Neural crest cell (in vitro differentiated cells): ENCODE measurements at places on chromosomes 2 and 18.

GRCh38 chr2:85751627-85752026, 2.2 kb upstream of the ATOH8 start:
- DNase-seq = no peak

- no peak for DNase-seq
Observed at GRCh38 chr18:57855551-57855950, 52.4 kb upstream of the ATP8B1 start.

- no peak for DNase-seq
Observed at GRCh38 chr18:58369616-58370015, 259.3 kb downstream of the ALPK2 start.

DNA sequence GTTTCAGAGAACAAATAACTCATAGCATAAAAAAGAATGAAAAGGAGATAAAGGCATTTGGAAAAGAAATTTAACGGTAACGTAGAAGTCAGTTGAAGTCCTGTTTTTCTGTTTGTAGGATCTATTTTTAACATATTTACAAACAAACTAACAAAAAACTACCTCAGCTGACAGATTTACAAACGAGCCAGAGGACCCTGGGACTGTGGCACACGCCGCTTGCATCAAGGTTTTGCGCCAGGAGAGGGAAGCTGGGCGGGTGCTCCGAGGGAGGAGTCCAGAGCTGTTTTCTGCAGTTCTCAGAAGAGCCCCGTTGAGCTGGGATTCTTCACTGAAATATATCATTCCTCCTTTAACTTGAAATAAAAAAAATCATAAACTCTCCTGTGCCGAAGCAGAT, 13.6 kb upstream of the TMEM18 start:
- DNase-seq = no peak

- no peak for DNase-seq
Observed at GRCh38 chr2:25517701-25518100, 155.7 kb downstream of the DTNB start.

DNA sequence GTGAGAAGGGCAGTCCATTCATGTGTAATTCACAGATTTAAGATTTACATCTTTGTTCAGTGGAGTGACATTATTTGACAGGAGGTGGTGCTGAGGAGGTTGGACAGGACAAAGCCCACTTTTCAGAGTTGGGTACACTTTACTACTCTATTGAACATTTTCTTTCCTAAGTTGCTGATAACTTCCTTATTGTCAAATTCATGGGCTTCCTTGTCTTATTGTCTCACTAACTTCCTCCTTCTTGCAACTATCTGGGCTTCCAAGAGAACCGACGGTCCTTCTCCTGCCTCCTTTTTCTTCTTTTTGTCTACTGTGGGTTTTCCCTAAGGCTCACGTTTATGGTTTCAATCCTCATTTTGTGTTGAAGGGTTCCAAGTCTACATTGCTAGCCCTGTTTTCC, 67.7 kb upstream of the DNMT3A start:
- DNase-seq = no peak

DNA sequence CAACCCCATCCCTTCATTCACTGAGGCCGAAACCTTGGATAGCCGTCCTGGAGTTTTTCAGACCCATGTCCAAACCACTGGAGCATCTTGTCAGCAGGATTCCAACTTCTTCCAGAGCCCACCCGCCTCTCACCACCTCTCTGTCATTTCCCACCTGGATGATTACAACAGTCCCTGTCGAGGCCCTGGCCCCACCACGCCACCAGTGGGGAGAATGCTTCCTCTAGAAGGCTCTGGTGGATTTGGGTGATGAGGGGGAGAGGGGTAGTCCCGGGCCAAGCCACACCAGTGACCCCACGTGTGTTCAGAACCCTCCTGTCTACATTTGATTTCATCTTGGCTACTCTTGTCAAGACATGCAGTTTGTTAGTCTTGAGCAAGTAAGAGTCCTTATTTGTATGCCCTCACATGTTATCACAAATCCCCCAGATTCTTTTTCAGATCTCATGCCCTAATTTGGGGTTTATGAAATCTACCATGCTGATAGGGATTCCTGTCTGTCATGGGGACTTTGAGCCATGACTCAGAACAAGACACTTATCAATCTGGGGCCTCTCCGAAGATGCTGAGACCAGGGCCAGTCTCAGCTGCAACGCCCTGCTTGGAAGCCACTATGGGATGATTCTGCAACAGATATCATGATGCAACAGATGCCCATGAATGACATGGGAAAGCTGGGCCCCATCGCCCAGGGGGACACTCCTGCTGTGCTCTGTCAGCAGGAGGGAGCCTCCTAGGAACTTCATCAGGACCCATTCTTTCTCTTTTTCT, 186.1 kb downstream of the ZFP36L2 start:
- no peak for DNase-seq

GRCh38 chr2:229153267-229153666, 117.8 kb downstream of the PID1 start:
- DNase-seq = no peak

DNA sequence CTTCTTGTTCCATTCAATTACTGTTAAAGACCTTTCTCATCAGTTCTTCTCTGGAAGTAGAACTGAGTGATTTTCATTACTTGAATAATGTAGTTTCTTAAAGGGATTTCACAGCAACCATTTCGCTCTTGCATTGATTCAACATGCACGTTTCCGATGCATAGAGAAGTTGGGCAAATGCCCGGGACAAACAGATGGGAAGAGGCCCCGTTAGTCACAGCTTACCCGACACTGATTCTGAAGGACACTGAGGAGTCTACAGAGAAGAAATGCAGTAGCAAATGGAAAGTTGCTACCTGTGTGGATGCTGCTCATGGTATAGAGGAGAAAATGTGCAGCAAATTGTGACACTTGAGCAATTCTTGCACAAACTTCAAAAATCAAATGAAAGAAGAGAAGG, 32.3 kb upstream of the GCG start:
- DNase-seq = no peak

DNA sequence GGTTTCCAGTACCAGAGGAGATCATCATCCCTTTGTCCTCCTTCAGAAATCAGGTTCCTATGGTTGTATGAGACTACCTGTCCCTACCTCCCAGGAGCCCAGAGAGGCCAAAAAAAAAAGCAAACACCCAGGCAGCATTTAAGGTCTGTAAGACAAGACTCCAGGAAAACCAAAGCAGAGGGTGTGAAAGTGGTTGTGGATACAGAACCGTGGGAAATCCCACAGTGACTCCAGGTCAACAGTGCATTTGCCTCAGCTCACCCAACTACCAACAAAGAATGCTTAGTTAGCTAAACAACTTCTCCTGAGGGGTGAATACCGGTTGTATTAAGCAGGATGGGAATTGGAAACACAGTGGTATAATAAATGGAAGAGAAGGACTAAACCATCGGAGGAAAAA, 83.6 kb downstream of the LBH start:
- no peak for DNase-seq

GRCh38 chr2:201733544-201733943, 35.1 kb upstream of the MPP4 start:
- DNase-seq = no peak

GRCh38 chr2:239389414-239390329, 11.1 kb downstream of the HDAC4 start:
- no peak for DNase-seq

- no peak for DNase-seq
Observed at GRCh38 chr2:215619022-215619958, 183.4 kb upstream of the FN1 start.

GRCh38 chr18:3058328-3059191, 45.6 kb upstream of the LPIN2 start:
- DNase-seq = no peak

DNA sequence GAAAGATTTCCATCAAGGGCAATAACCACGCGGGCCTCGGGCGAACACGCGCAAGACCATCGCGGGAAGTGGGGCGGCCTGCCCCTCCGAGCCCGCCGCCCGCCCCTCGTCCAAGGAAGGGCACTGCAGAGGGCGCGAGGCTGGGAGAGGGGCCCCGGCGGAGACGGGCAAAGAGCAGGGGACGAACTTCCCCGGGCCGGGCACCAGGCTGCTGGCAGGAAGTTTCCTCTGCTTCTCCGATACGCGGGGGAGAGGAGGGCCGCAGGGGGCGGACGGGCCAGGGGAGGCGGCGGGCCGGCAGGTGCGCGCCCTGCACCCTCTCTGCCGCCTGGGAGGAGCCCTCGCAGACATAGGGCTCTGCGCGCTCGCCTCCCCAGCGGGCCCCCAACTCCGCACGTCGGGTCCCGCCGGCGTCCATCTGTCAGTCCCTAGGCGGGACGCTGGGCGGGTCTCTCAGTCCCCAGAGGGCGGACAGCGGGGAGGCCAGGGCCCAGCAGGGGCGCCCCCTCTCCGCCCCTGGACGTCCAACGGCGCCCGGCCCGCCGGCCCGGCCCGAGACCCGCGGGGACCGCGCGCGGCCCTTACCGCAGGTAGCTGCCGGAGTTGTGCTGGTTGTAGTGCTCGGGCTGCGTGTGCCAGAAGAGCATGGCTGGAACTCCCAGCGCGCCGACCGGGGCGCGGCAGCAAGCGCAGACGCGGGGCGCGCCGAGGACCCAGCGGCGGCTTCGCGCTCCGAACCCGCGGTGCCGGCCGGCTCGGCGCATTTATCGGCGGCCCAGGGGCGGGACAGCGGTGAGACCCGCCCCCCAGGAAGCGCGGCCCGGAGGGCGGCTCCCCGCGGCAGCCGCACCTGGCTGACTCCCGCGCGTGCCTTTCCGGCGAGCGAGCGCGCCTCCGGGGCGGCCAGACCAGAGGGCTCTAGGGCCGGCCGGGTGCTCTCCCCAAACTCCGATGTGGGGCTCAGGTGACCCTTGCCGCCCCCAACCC, at the start of gene TFCP2L1:
TSS of gene TFCP2L1 (minus strand) at position 740 of the 987 bp plus-strand sequence. CDS start at position 647, 93 bp downstream.
- no peak for DNase-seq
